ENCODE measurements at places on chromosomes 1 and 21.

- DNase-seq = no peak
Observed at GRCh38 chr1:221418346-221418745, 323.5 kb downstream of the DUSP10 start.

GRCh38 chr1:59146651-59147358, 150.1 kb upstream of the FGGY start:
- DNase-seq = peak; percentile 35

DNA sequence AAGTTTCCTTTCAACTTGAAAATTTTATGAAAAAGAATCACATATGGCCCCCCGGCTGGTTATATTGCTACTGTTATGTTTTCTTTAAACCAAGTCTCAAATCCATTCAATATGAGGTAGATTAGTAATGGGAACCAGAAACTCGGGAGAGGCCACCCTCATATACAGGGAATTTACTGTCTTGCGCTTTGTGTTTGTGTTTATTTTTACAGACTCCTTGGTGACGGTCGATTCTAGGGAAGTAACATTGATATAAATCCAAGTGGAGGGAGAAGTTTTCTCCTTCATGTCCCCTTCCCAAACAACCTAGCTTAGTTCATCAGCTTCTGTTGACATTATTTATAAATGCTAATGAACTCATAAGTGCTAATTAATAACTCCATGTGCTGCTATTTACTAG, 163.5 kb upstream of the LMO4 start:
- no peak for DNase-seq

GRCh38 chr1:204468206-204468605, 26.4 kb downstream of the PIK3C2B start:
- DNase-seq = no peak

GRCh38 chr1:180256341-180257027, 26.4 kb downstream of the LHX4 start:
- no peak for DNase-seq

GRCh38 chr1:183139281-183139942, 46.7 kb upstream of the LAMC2 start:
- DNase-seq = no peak

- DNase-seq = no peak
Observed at GRCh38 chr1:196513821-196514220, 94.4 kb downstream of the KCNT2 start.

- DNase-seq = peak; percentile 24
Observed at GRCh38 chr1:85240174-85240601, 19.3 kb downstream of the C1orf52 start.

- DNase-seq = no peak
Observed at GRCh38 chr21:45618846-45619485, 24.6 kb upstream of the PCBP3 start.

DNA sequence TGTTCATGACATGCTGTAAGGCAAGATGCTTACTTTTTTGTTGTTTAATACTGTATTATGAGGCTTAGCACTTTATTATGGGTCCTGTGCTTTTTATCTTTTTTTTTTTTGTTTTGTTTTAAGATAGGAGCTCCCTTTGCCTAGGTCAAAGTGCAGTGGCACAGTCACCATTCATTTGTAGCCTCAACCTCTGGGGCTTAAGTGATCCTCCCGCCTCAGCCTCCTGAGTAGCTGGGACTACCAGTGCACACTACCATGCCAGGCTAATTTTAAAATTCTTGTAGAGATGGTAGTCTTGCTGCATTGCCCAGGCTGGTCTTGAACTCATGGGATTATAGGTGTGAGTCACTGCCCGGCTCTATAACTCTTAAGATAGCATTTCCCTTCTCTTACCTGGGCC, 4.6 kb downstream of the UBAP2L start:
- no peak for DNase-seq

DNA sequence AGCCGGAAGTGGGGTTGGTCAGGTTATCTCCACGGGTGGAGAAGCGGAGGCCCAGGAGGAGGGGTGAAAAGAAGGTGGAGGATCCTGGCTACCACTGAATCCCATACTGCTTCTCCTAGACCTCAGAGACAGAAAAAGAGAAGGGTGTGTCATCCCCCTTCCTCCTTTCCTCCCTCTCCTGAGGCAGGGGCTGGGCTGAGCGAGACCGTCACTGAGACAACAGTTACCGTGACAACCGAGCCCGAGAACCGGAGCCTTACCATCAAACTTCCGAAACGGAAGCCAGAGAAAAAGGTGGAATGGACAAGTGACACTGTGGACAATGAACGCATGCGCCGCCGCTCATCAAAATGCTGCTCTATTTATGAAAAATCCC, 42.1 kb upstream of the NBPF3 start:
- DNase-seq = peak; percentile 11

- DNase-seq = no peak
Observed at GRCh38 chr1:114545315-114545714, 34.3 kb upstream of the TRIM33 start.

GRCh38 chr1:221604948-221605347, 136.9 kb downstream of the DUSP10 start:
- DNase-seq = no peak

GRCh38 chr1:242245255-242245654, 246.4 kb upstream of the MAP1LC3C start:
- DNase-seq = no peak

- DNase-seq = no peak
Observed at GRCh38 chr1:224406216-224406615, 28.4 kb downstream of the WDR26 start.

GRCh38 chr1:225114354-225114990, 185.0 kb downstream of the DNAH14 start:
- DNase-seq = no peak

DNA sequence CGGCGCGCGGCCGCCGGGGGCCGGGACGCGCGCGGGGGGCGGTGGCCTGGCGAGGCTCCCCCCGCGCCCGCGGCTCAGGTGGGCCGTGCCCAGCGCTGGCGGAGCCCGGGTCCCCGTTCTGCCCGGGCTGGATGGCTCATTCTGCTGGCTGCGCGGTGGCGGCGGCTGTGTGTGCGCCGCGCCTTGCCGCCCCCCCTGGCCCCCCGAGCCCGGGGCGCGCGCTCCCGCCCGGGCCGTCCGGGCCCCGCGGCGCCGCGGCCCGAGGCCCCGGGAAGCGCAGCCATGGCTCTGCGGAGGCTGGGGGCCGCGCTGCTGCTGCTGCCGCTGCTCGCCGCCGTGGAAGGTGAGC, at the start of gene EPHB2:
Gene EPHB2, plus strand, starts transcription at position 139 of the 349 bp plus-strand sequence. Its CDS starts 144 bp downstream, at position 283.
- no peak for DNase-seq

DNA sequence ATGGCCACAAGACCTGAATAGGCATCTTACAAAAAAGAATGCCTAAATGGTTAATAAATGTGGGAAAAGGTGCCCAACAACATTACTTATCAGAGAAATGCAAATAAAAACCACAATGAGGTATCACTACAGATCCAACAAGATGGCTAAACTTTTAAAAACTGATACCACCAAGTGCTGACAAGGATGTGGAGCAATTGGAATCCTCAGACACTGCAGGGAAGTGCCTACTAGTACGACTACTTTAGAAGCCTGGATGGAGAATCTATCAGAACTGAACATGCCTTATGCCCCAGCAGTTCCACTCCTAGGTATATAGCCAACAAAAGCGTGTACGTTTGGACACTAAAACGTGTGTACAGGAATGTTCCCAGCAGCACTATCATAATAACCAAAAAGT, 19.9 kb downstream of the TNFRSF8 start:
- no peak for DNase-seq

GRCh38 chr21:45128613-45129188, 54.3 kb downstream of the ADARB1 start:
- peak; percentile 73 for DNase-seq

GRCh38 chr1:7278827-7279765, 492.0 kb upstream of the VAMP3 start:
- no peak for DNase-seq

DNA sequence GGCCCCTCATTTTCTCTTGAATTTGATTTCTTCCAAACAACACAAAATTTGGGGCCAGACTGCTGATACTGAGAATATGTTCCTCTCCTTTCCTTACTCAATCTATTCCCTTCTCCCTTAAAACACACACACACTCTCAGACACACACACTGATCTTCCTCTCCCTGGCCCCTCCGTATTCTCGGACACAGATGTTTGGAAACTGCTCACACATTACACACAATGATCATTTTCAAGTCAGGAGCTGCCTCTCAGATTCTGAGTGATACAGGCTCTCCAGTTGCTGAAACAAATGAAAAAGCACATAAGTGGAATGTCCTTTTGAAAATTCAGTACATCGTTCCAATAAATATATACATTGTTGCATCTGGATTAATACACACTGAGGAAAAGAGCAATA, 161.3 kb downstream of the CLEC20A start:
- no peak for DNase-seq

DNA sequence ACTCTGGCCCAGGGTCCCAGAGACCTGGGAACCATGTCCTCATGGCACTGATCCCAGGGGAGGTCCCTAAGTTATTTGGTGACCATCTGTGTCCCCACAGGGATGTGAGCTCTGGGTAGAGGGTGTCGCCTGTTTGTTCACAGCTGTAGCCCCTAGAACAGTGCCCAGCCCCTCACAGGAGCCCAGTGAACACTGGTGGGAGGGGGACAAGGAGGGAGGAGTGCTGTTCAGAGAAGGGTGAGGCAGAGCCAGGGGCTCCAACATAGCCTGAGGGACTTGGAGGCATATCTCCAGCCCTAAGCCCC, 450.4 kb downstream of the MATN1 start:
- DNase-seq = no peak

DNA sequence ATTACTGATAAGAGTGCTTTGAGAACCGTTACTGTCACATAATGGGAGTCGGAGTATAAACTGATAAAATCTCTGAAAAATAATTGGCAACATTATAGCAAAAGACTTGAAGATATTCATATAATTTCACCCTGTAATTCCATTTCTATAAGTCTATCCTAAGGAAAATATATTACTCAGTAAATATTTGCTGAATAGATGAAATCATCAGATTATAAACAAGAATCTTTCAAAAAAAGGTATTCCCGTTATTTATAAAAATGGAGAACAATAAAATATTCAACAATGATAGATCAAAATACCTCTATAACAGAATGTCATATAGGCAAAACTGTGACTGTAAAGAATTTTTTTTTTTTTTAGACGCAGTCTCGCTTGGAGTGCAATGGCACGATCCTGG, 42.4 kb upstream of the PTCH2 start:
- DNase-seq = no peak

DNA sequence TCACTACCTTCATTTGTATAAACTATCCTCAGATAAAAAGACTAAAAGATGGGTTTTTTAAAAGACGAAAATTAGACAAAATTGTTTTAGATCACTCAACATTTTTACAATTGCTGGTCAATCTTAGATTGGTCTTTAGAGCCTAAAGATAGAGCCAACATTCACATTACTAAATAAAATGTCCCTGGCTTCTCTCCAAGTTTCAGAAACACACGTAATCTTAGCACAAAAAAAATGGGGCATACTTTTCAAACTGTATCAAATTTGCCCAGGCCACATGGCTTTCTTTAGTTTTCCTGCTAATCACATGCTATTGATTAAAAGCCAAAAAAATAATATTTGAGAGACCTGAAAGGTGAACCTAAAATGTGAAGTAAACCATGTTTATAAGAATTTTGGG, 288.1 kb downstream of the DPYD start:
- DNase-seq = no peak

DNA sequence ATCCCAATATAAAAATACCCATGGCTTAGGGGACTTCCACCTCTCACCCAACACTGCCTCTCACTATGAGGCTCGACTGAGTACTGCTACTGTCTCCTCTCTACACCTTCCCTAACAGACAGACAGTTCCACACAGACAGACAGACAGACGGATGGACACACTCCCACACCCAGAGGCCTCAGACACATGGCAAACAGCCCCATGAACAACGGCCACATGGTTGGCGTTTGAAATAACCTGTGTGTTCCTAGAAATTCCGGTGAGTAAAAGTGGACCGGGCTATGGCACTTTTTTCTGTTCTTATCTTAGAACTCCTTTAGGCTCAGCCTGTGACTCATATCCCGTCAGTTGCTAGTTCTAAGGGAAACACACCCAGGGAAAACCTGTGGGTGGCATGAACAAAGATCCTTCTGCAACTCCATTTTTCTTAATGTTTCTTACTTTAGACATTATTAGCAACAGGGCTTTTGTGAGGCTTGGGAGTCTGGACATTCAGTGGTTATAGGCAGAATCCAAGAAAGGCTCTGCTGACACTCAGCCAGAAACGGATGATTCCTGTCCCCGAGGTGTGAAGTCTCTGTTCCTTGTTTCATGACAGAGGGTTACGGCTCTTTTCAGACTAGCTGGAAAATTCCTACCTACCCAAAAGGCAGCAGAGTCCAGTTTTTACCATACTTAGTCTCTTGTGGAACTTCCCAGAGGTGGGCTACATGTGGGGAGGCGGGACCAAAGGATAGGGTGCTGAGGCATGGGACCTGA, 90.5 kb upstream of the TLR5 start:
- DNase-seq = peak; percentile 11

GRCh38 chr1:25503551-25504426, 39.6 kb upstream of the LDLRAP1 start:
- DNase-seq = peak; percentile 17

DNA sequence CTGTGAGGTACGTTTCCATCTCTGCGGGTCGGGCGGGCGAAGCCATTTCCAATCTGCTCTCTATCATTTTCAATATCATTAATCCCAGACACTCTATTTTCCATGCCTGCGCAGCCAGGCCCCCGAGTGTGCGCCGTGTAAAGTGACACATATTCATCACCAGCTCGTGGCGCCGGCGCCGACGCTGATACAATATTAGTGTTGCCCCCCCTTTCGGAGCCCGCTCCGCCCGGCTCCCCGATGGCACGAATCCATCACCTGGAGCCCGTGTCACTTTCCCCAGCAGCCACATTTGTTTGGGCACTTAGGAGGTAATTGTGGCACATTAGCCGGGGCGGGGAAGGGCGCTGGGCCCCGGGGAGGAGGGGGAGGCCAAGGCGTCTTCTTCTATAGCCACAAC, 33.7 kb upstream of the DMBX1 start:
- DNase-seq = no peak

DNA sequence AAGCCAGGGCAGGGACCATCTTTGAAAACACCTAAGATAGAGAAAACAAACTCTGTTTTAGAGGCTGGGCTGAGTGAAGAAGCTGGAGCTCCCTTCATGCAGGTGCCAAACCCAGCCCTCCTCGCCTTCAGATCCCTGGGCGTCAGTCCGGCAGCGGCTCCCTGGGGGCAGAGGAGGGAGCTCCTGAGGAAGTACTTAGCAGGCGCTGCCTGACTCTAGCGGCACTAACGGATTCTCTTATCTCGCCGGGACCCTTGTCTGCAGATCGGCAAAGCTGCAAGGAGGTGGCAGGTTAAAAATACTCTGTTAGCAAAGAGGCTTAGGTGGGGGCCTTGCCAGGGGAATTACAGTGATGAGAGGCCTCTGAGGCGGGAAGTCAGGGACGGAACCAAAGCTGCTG, 79.6 kb downstream of the PLXNA2 start:
- DNase-seq = no peak
